ENCODE measurements at places on chromosomes 1 and 21.

DNA sequence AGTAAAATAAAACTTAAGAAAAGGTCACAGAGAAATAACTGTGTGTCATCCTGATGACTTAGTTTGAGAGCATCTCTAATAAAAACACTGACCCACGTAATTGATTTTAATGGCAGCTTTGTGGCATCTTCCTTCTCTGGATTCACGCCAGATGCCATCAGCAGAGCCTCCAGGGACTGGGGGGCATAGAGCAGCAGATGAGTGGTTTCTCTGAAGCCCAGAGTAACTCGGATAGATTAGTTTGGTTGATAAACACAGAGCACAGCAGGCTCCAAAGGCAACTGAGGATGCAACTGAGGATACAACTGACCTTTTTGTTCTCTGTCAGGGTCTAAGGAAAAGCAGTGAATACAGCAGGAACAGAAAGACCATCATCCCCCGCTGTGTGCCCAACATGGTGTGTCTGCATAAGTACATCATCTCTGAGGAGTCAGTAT lies 180.8 kb downstream of the RPS6KC1 start:
- no peak for DNase-seq

DNA sequence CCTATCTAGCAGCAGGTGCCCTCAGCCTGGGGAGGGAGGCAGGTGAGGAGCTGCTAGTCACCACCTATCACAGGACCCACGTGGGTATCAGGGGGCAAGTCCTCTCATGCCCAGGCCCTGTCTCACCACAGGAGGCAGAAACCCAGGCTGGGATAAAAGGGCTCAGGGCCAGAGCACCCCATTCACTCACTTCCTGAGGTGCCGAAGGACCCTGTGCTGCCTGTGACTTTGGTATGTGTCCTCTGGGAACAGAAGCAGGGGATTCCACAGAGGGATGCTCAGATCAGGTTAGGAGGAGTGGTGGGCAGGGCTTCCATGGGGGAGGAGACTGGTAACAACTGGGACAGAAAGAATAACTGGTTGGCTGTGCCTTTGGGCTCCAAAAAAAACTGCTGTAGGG lies at the start of gene LCE1E:
Gene LCE1E (plus strand): TSS at position 181 of the 400 bp plus-strand sequence. CDS start 1,043 bp downstream, outside the sequence.
- no peak for DNase-seq

- no peak for DNase-seq
Measured at GRCh38 chr21:34204481-34205439, 131.4 kb downstream of the MRPS6 start.

- DNase-seq = no peak
Measured at GRCh38 chr21:41941941-41942340, 11.9 kb downstream of the C2CD2 start.

DNA sequence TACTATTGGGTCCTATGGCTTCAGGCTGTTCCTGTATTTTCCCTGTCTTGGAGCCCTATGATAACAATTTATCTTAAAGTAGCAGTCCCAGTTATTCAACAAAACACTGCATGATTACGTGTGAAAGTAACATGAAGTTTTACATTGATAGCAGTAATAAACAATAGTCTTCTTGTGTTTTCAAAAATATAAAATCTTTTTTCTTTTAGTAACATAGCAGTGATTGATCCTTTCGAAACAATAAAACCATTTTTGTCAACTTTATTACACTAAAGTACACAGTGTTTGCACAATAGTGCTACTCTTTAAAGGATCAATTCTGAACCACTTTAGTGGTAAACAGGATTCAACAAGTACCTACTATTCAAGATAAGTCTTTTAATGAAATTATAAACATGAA lies 90.6 kb downstream of the GPATCH2 start:
- no peak for DNase-seq

- no peak for DNase-seq
Measured at GRCh38 chr1:109096120-109096519, 5.6 kb downstream of the TMEM167B start.

GRCh38 chr1:8571200-8571984 lies 246.0 kb downstream of the RERE start:
- DNase-seq = no peak

DNA sequence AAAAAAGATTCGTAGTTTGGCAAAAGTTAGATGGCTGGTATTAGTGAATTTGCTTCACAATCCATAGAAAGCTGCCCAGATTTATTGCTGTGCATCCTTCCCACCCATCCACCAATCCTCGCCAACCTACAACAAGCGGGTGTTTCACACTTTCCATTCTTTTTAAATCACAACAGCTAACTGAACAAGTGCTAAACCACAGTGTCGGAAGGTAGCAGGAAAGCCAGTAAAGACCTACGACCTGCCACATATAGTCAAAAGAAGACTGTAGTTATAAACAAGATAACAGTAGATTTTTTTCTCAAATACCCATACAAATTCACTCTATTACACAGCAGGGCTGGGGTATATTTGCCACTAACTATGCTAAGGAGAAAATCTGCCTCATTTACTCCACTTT lies 47.0 kb upstream of the AIM2 start:
- DNase-seq = no peak

GRCh38 chr1:167273027-167273800 lies 52.5 kb downstream of the POU2F1 start:
- DNase-seq = no peak

DNA sequence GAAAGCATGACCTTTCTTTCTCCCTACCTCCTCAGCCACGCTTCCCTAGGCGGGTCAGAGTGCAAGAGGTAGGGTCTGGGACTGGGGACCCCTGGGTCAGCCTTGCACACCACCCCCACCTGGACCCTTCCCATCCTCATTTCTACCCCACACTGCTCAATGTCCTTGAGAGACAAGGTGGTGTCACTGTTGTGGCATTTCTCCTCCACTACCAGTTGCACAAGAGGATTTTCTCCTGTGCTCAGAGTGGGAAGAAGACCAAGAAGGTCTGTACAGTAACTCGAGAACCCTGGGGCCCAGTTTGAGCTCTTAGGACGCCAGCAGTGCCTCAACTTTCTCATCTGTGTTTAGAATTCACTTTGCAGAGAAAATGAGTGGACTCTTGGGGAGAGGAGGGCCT lies 49.4 kb upstream of the CD34 start:
- no peak for DNase-seq

DNA sequence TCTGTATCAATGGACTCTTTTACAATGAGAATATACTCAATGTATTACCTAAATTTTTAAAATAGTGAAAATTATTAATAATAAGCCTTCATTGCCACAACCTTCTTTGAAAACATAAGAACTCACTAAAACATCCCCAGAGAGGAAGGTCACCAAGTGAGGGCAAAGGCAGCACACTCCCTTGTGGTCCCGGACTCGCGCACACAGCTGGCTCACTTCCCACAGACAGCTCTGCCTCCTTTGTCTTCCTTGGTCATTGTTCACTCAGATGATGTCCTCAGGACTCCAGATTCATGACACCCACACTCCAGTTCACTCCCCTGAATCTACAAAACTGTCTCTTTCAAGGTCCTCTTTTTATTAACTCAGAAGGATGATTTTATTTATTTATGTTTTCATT lies 19.2 kb upstream of the UBR4 start:
- no peak for DNase-seq

GRCh38 chr1:81833722-81834121 lies 33.0 kb downstream of the ADGRL2 start:
- DNase-seq = no peak

Measured in left renal pelvis (tissue), 4 donors.